ENCODE measurements at places on chromosomes 11 and 22.

DNA sequence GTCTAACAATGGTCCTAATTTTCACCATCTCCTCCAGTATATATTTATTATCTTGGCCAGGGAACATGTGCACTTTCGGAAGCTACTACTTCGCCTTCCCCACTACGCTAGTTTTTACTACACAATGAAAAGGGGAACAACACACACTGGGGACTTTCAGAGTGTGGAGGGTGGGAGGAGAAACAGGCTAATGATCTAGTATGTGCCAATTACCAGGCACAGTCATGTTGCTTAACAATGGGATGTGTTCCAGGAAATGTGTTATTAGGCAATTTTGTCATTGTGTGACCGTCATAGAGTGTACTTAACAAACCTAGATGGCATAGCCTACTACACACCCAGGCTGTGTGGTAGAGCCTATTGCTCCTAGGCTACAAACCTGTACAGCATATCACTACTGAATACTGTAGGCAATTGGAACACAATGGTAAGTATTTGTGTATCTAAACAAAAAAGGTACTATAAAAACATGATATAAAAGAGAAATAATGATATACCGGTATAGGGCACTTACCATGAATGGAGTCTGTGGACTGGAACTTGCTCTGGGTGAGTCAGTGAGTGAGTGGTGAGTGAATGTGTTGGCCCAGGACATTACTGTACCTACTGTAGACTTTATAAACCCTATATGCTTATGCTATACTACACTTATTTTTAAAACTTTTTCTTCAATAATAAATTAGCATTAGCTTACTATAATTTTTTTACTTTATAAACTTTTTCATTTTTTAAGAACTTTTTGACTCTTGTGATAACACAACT lies 20.1 kb upstream of the CUL5 start:
- no peak for DNase-seq

- DNase-seq: no peak
These were observed 49.2 kb downstream of the CNTN5 start for GRCh38 chr11:99069856-99070444.

GRCh38 chr11:108666373-108666772 lies 1.5 kb downstream of the DDX10 start:
- DNase-seq: no peak

DNA sequence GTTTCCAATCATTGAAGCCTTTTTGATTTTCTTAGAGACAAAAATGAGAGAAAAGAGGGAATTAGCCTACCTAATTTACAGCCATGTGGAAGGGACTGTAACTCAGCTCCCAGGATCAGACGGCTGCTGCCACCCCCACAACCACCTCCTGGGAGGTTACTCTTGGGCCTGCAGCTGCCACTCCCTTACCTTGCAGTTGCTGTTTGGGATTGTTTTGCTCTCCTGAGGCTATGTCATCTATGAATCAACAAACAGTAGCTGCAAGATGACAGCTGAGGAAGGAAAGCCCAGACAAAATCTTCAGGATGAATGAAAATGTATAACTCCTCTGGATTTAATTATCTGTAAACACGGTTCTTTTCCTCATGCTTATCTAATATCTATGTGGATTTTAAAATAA lies 28.0 kb upstream of the ZC3H12C start:
- no peak for DNase-seq

GRCh38 chr11:75725547-75726320 lies 8.1 kb downstream of the MOGAT2 start:
- no peak for DNase-seq

- DNase-seq: no peak
These were observed 228.2 kb upstream of the BLID start for GRCh38 chr11:122344215-122344614.

GRCh38 chr22:27647540-27647939 lies 154.0 kb downstream of the MN1 start:
- no peak for DNase-seq

- no peak for DNase-seq
These were observed 45.1 kb downstream of the C11orf96 start for GRCh38 chr11:43987384-43988039.

GRCh38 chr11:109697140-109697843 lies 275.3 kb downstream of the C11orf87 start:
- DNase-seq: no peak

- no peak for DNase-seq
These were observed 49.3 kb upstream of the LINC01488 start for GRCh38 chr11:69431893-69432738.

GRCh38 chr11:40246983-40247382 lies 1212.5 kb downstream of the LRRC4C start:
- no peak for DNase-seq

GRCh38 chr11:27635567-27636037 lies 64.7 kb downstream of the BDNF start:
- no peak for DNase-seq

DNA sequence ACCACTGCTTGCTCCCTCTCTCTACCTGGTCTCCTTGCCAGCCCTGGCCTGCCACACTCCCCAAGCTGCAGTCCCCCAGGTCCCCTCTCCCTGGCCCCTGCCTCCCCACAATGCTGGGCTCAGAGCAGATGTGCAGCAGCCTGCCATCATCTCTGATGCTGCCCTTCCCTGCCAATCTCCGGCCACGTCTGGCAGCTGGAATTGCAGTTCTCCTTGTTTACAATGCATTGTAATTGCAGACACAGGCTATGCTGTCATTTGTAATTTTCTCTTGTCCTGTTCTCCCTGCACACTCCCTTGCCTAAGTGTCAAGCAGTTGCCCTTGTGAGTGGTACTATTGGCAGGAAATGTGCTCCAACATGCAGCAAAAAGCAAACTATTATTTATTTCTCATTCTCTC lies 222.3 kb downstream of the NTM start:
- no peak for DNase-seq

DNA sequence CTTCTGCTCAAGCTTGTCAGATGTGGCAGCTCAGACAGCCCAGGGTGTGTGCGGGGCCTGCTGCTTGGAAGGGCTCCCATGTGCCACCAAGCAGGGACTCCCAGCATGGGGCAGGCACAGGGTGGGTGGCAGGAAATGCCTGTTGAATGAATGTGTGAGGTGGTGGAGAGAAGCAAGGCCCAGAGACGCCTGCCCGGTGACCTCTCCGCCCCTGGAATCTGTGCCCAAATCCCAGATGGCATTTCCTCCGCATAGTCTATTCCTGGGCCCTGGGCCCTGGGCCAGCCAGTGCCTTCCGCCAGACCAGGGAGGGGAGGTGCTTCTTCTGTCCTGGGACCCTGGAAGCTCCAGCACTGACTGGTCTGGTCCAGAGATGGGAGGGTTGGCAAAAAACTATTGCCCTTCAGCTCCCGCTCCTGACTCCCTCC lies 3.7 kb downstream of the CST6 start:
- no peak for DNase-seq

DNA sequence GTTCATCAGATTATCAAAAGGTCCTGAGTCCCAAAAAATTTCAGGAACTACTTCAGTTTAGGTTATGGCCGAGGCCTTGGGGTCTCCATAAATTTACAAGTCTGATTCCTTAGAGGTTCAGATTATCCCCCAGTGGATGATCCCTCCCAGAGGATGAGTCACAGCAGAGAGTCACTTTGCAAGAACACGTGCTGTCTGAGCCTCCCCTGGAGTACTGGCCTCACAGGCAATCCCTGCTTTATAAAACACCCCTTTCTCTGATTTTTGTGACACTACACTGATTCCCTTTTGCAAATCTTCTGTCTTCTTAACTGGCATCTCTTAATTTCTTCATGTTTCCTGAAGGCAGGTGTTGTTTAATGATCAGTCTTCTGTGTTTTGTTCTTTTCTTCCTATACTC lies 45.3 kb downstream of the CCDC34 start:
- DNase-seq: no peak

- no peak for DNase-seq
These were observed 69.6 kb downstream of the MED15 start for GRCh38 chr22:20577045-20577444.

DNA sequence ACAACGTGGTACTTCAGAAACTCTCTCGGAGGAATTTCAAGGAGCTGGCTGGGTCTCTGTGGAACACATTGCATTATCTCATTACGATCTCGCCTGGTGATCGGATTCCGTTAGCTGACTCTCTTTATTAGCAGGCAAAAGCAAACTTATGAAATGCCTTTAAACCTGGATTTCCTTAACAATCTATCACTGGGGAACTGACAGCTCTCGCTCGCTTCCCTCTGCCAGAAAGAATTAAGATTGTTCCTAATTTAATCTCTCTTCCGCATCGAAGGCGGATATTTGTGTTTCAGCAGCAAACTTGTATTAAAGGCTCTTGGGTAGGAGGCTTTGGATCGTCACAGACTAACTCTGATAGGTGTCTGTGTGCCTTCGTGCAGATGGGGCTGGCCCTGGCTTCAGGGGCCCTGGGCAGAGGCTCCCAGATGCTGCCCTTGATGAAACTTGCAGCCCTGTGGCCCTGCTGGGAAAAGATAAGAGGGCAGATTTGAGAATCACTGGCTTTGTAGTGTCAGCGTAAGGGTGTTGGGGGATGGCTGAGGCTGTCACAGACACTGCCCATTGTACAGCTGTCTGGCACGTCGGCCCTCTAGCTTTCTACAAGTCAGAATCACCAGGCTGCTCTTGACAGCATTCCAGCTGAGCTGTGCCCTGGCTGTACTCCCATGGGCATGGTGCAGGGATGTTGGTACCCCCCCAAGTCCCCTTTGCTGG lies 162.2 kb upstream of the NECTIN1 start:
- no peak for DNase-seq

GRCh38 chr11:128644576-128644975 lies 49.3 kb upstream of the FLI1 start:
- no peak for DNase-seq

DNA sequence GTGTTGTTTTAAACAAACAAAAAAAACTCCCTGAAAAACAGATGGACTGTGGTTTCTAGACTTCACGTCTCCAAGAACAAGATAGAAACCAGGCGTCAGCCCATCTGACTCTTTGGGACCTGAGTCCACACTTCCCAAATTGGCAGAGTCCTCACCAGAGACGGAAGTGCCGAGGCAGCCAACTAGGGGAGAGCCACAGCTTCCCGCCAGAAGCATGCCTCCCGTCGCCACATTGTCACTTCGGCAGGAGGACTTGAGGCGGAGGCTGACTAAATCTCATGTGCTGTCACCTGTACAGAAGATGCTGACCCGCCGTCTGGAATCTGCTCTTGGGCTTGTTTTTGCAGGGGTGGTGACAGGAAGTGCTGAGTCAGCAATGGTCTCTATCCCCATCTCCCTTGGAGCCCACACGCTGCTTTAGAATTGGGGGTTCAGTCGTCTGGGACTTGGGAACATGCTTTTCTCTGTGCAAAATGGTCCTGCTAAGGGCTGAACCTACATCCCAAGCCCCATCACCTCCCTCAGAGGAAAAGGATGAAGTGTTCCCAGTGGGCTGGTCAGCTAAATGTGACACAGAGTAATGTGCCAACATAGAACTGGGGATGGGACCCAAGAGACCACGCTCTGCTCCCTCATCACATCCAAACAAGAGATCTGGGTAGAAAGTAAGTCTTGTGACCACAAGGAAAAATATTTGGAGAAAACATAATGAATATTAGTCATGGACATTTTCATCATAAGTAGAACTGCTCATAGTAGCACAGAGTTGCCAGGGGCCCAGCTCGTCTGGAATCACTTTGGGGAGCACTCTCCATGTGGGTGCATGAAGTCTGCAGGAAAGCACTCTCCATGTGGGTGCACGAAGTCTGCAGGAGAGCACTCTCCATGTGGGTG lies 152.9 kb downstream of the SNX19 start:
- DNase-seq: no peak

DNA sequence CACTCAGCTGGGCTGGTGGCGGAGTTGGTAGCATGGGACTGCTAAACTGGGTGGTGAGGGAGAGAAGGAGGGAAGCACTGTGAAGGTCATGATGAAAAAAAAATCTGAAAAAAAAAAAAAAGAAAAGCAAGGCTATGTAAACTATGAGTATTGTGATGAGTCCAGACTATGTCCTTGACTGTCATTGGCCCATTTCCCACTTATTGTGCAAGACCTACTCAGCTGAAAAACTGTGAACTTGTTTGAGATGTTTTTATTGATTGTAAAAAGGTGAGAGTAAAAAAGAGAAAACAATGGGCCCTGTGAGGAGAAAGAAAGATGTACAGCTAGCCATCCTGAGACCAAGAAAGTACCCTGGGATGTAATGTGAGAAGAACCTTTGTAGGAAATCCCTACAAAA lies 798.4 kb upstream of the TENM4 start:
- DNase-seq: no peak

DNA sequence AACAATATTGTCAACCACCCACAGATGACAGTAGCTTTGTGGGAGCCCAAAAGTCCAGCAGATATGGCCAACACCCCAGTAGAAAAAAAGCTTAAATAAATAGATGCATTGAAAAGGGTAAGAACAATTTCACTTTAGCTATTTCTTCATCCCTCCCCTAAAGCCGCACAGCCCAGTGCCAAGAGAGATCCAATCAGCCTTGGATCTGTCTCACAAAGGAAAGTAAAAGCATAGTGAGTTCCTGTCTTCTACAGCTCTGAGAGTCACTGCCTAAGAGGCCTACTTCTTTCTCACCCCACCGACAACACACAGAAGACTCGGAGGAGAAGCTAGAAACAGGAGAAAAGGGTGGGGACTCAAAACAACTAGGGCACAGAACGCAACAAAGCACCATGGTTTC lies 196.4 kb downstream of the SBF2 start:
- no peak for DNase-seq

DNA sequence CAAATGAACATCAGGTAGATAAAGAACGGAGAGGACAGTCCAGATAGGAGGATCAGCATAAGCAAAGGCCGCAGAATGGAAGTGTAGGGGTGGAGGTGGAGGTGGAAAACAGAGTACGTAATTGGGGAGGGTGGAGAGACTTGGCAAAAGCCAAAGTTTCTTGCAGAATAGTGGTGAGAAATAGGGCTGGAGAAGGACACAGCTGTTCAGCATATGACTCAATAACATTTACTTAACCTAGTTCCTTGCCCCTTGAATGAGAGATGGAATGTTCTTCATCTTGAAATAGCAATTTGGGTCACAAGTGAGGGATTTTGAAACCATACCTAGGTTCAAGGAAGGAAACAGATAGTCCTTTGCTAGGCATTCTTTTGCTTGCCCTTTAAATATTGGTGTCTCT lies 235.9 kb upstream of the ARHGAP20 start:
- DNase-seq: no peak

GRCh38 chr11:63737718-63738117 lies 30.9 kb downstream of the ZFTA start:
- DNase-seq: no peak

- DNase-seq: no peak
These were observed 86.1 kb upstream of the ZBED5 start for GRCh38 chr11:10943968-10944367.

DNA sequence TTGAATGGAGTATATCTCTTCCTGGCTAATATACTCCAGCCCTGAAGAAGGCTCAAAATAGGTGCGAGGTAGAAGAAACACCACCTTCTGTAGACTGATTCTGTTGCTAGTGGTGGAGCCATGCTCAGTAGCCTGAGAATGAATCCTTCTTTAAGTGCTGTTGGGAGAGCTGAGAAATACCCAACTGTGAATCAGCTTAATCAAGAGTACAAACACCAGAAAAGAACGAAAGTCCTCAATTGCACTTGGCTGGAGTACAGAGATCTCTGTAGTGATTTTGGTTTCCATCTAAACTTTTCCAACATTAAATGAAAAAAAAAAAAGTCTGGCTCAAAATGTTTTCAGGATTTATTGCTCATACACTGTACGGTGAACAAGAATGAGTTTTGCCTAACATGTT lies 619.1 kb downstream of the METTL15 start:
- DNase-seq: no peak

Data from stimulated activated CD8-positive, alpha-beta memory T cell treated with anti-CD3 and anti-CD28 coated beads, Interleukin-4, amount 100 ng/mL, for 4 hours (primary cell).